MCF 10A (cell line): ENCODE measurements at places on chromosomes 16 and 17. TPM values are rescaled to one million over a fixed set of nuclear protein-coding genes. Genes with fewer than 3 reads are reported as not detected.

The HCRT gene
- total RNA-seq: not detected in 2 replicates

The NOD2 gene
- 1.7 and 4.2 TPM in 2 replicates for total RNA-seq

The PLXDC1 gene
- total RNA-seq: 0.22 and 0.61 TPM in 2 replicates

The LGALS9B gene
- total RNA-seq: not detected in 2 replicates

The MMP28 gene
- 22.3 and 27.4 TPM in 2 replicates for total RNA-seq

The HOXB1 gene
- total RNA-seq: not detected in 2 replicates

The CCDC102A gene
- 3.8 and 4.1 TPM in 2 replicates for total RNA-seq

The GPR179 gene
- total RNA-seq: 0.09 and 0.37 TPM in 2 replicates

The HEATR9 gene
- total RNA-seq: not detected in 2 replicates

- H3K27ac ChIP-seq: no peak overlapping the region
- H3K4me1 ChIP-seq: no peaks in the 10 kb centered on the region
- H3K36me3 ChIP-seq: peaks cover 22% of the 10 kb centered on the region
- no peaks in the 10 kb centered on the region for H3K27me3 ChIP-seq
- H3K4me3 ChIP-seq: no peak overlapping the region
- peak; percentile 74 for DNase-seq
Observed at GRCh38 chr16:4506450-4506849, 30.3 kb downstream of the HMOX2 start.

- H3K4me3 ChIP-seq: peak overlapping the region; percentile 76
- H3K27me3 ChIP-seq: no peaks in the 10 kb centered on the region
- H3K4me1 ChIP-seq: peaks cover 12% of the 10 kb centered on the region
- DNase-seq: no peak
- H3K27ac ChIP-seq: peak overlapping the region; percentile 8
Observed at GRCh38 chr16:70438585-70438968, 323 bp downstream of the ST3GAL2 start.

DNA sequence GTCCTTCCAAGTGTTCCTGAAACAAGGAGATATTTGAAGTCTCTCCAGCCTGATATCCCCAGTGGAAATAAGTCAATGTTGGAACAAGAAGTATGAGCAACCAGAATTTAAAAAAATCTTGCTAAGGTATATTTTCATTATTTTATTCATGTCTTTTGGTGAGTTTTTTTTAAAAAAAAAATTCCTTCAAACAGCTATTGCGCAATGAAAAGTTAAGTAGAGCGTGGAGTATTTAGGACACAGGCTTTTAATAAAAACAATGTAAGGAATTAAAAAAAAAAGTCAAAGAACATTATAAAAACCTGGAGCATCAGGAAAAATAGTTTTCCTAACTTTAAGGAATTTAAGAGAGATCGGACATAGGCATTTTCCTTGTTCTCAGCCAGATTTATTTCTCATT, 940.4 kb downstream of the KCNJ2 start:
- H3K4me1 ChIP-seq: peaks cover 6% of the 10 kb centered on the region
- no peak overlapping the region for H3K4me3 ChIP-seq
- no peaks in the 10 kb centered on the region for H3K27me3 ChIP-seq
- no peaks in the 10 kb centered on the region for H3K36me3 ChIP-seq

- H3K4me3 ChIP-seq: peak overlapping the region; percentile 68
- no peak overlapping the region for H3K27ac ChIP-seq
- DNase-seq: no peak
Observed at GRCh38 chr16:25066426-25066746, 45.2 kb upstream of the LCMT1 start.

GRCh38 chr16:5033256-5034166, at the start of gene NAGPA:
TSS of gene NAGPA (minus strand) at chr16:5033935. CDS start at chr16:5033914, 21 bp downstream.
- no peaks in the 10 kb centered on the region for H3K27me3 ChIP-seq
- peaks cover 21% of the 10 kb centered on the region for H3K4me1 ChIP-seq
- peak; percentile 82 for DNase-seq
- H3K36me3 ChIP-seq: no peaks in the 10 kb centered on the region
- H3K4me3 ChIP-seq: peak within 1 kb of the TSS; percentile 84

GRCh38 chr17:70492368-70492767, 323.0 kb downstream of the KCNJ2 start:
- H3K27me3 ChIP-seq: no peaks in the 10 kb centered on the region
- H3K4me1 ChIP-seq: no peaks in the 10 kb centered on the region
- H3K27ac ChIP-seq: no peak overlapping the region
- H3K36me3 ChIP-seq: no peaks in the 10 kb centered on the region
- H3K4me3 ChIP-seq: no peak overlapping the region

DNA sequence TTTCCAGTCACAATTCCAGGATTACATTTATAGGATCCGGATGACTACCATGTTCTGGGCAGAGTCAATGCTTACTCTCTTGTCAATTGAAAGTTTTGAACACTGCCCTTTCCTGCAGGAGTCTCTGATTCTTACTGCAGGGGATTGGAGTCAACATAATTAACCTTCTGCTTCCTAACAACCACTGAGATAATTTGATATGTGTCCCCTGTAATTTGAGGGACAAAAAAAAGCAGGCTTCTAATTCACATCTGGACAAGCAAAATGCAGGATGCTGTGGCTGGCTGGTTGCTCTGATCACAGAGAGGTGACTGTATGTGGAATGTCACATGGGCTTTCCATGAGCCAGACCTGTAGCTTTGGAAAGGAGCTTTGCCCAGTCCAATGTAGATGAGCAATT, 54.9 kb downstream of the PMP22 start:
- H3K4me3 ChIP-seq: no peak overlapping the region
- no peak for DNase-seq
- H3K27me3 ChIP-seq: peaks cover 24% of the 10 kb centered on the region
- H3K27ac ChIP-seq: no peak overlapping the region
- H3K36me3 ChIP-seq: no peaks in the 10 kb centered on the region

DNA sequence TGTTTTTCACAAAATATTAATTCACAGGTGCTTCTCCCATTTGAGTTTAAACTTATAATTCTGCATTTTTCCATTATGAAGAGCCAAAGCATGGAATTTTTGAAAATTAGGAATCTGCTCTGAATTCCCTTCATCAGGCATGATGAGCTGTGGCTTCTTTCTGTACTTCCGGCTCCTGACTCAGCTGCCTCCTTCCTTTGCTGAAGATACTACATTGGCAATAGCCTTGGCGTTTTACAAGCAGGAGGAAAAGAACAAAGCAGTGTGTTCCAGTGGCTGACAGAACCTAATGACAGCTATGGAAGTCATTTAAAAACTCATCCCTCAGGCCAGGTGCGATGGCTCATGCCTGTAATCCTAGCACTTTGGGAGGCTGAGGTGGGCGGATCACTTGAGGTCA, 18.4 kb upstream of the USP36 start:
- H3K4me3 ChIP-seq: no peak overlapping the region
- H3K36me3 ChIP-seq: peaks cover 6% of the 10 kb centered on the region
- H3K27me3 ChIP-seq: no peaks in the 10 kb centered on the region
- no peak overlapping the region for H3K27ac ChIP-seq

GRCh38 chr17:68197091-68197996, 50.5 kb upstream of the AMZ2 start:
- peaks cover 67% of the 10 kb centered on the region for H3K27me3 ChIP-seq
- DNase-seq: no peak

- H3K36me3 ChIP-seq: no peaks in the 10 kb centered on the region
- no peak overlapping the region for H3K27ac ChIP-seq
- H3K27me3 ChIP-seq: no peaks in the 10 kb centered on the region
- no peak overlapping the region for H3K4me3 ChIP-seq
- no peaks in the 10 kb centered on the region for H3K4me1 ChIP-seq
Observed at GRCh38 chr16:72122308-72122707, 28.7 kb downstream of the DHX38 start.

DNA sequence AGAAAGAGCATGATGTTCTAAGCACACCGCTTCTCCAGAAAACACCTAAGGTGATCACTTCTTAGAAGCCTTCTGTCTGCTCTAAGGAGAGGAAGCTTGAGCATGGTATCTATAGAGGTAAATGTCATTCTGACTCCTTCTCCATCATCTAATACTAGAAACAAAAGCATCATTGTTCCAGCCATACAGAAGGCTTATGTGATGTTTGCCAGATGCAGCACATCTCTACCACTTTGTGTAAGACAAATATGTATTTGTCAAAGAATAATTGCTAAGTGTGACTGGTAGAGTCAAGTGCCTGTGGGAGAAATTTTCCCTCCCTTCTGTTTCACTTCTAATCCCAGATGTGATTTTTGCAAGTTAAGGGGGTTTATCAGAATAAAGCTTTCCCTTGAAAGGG, 217.1 kb downstream of the HS3ST3A1 start:
- no peak overlapping the region for H3K4me3 ChIP-seq
- H3K4me1 ChIP-seq: peaks cover 7% of the 10 kb centered on the region
- no peak overlapping the region for H3K27ac ChIP-seq

DNA sequence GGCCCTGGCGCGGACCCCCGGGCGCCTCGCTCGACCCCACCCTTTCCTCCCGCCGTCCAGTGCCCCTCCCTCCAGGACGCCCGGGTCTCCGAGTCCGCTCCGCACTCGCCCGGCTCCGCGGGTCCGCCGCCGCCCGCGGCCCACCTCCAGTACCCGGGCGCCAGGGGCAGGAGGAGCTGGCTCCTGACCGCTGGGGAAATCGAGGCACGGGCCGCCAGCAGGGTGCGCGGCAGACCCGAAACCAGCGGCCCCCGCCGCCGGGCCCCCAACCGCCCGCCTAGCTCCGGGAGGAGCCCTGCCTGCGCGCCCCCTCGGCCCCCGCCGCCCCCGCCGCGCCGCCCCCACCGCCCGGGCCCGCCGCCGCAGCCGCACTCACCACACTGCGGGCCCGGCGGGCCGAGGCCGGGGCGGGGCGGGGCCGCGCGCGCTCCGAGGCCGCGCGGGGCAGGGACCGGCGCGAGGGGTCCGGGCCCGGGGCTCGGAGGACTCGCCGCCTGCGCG, 333 bp downstream of the MAFG start:
- H3K4me1 ChIP-seq: peaks cover 21% of the 10 kb centered on the region
- peak overlapping the region; percentile 84 for H3K4me3 ChIP-seq
- H3K27me3 ChIP-seq: no peaks in the 10 kb centered on the region
- DNase-seq: no peak
- H3K27ac ChIP-seq: no peak overlapping the region
